Putamen (tissue), 1 donor: ENCODE measurements at places on chromosomes 12 and 14.

GRCh38 chr12:3727354-3727753 is 25.6 kb downstream of the CRACR2A start:
- DNase-seq: no peak

- no peak for DNase-seq
Observed at GRCh38 chr12:8482571-8483061, 26.9 kb downstream of the CLEC6A start.

- no peak for DNase-seq
Observed at GRCh38 chr14:90496379-90496778, 99.5 kb downstream of the CALM1 start.

DNA sequence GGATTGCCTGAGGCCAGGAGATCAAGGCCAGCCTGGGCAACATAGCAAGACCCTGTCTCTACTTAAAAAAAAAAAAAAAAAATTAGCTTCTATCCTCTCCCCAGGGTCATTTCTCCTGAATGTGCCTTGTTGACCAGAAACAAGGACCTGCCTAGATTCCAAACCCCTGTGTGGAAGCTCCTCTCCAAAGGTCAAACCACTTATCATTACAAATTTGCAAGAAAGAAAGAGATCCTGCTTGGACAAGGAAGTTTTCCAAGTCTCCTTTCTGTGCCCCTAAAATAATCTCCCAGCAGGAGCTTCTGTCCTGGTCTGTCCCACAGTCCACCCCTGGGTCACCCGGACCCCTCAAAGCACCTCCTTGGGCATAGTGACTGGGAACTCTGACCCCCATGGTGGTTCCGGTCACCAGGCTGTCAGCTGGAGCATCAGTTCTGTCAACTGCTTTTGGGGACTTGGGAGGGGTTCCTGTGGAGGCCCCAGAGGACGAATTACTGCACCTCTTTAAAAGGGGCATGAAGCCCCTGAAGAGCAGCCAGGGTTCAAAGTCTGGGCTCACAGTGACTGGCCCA is 38.4 kb downstream of the ACTN1 start:
- DNase-seq: no peak

- no peak for DNase-seq
Observed at GRCh38 chr12:81022531-81022930, 55.3 kb upstream of the ACSS3 start.

GRCh38 chr12:10119066-10119465 is 10.9 kb downstream of the CLEC7A start:
- DNase-seq: no peak

GRCh38 chr14:106227793-106228192 is 701.4 kb downstream of the TMEM121 start:
- no peak for DNase-seq

GRCh38 chr12:47272412-47273190 is 192.8 kb upstream of the AMIGO2 start:
- DNase-seq: no peak

- DNase-seq: no peak
Observed at GRCh38 chr12:66013224-66013623, 117.3 kb downstream of the LLPH start.

DNA sequence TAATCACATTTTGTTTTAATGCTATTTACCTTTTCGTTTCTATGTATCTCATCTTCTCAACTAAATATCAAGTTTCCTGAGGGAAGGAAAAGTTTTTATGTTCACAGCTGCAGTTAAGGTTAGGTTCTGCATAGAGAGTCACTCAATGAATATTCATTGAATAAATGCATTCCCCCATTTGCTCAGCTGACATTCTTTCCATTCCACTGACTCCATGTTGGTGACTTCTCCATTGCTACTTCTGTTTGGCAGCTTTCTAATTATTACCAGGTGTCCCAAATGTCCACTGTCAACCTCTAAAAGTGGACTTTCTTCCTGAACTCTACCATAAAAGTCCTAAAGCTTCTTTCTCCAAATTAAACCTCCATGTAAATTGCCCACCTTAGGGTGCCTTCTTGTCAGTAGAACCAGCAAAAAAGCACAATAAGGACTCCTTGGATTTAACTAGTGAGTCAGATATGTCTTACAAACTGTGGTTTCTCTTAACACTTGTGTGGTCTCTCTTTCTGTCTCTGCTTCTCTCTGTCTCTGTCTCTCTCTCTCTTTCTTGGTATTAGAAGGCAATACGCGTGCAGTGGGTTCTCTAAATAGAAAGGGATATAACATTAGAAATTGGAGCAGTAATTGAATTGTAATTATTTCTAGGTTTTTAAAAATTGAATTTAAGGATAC is 85.9 kb downstream of the TMEM117 start:
- no peak for DNase-seq

- DNase-seq: no peak
Observed at GRCh38 chr14:101198398-101199027, 295.0 kb upstream of the RTL1 start.

DNA sequence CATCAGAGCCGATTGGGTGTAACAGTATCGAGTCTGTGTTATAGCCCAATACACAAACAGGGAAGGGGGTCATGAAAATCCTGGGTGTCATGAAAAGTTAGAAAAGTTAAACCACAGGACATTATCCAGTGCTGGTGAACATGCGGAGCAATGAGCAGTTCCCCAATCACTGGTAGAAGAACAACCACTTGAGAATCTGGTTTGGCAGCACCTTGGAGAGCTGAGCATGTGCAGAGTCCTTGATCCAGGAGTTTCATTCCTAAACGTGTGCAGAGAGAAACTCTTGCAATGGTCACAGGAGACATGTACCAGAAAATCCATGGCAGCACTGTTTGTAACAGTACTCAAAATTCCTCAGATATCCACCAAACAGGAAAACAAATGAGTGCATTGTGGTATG is 23.0 kb upstream of the JDP2 start:
- DNase-seq: no peak

DNA sequence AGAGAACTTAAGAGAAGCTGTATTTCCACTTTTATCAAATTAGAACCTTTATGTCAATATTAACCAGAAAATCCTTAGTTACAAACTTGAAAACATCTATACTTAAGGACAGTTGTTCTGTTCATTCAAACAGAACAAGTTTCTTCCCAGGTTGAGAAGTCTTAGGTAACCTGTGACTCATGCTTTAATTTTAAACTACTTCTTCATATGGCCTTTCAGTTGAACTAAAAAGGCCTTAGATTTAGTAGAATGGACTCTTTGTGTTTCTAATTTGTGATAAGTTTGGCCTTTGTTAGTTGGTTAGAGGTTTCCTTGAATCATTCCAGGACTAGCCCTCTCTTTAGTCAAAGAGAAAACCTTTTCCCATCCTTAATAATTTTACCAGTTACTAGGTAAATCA is 274.2 kb downstream of the FUT8 start:
- no peak for DNase-seq

GRCh38 chr14:91061056-91061887 is 831 bp upstream of the RPS6KA5 start:
- no peak for DNase-seq

DNA sequence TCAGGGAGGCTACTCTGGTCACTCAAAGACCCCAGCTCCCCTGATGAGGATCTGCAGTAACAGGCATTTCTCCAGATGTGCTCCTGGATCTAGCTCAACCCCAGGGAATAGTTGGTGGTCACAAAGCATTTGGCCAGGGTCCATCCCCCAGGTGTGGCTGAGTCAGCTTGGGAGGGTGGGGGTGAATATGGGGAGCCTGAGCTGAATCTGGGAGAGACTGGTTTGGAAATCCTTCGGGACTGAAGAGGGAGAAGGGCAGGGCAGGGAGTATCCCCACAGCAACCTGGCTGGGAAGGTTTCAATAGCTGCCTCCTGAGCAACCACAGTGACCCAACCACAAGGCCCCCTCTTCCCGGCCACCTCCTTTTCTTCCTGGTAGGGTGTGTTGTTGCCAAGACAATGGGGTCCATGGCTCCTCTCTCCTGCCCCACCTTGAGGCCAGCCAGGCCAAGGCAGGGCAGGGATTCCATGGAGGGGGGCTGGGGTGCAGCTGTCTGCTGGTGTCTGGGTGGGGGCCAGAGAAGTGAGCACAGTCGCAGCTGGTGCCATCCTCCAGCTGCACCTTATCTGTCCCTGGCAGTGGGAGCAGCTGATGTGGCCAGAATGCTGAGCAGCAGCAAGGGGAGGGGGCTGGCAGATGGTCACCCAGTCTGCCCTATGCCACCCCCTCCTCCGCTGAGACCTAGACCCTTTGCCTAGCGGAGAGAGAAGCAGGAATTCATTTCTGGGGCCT is 5.5 kb downstream of the ASIC1 start:
- DNase-seq: no peak
